Fibroblast of the aortic adventitia (primary cell): ENCODE measurements at places on chromosomes 13 and 19. TPM values are rescaled to one million over a fixed set of nuclear protein-coding genes. Genes with fewer than 3 reads are reported as not detected.

DNA sequence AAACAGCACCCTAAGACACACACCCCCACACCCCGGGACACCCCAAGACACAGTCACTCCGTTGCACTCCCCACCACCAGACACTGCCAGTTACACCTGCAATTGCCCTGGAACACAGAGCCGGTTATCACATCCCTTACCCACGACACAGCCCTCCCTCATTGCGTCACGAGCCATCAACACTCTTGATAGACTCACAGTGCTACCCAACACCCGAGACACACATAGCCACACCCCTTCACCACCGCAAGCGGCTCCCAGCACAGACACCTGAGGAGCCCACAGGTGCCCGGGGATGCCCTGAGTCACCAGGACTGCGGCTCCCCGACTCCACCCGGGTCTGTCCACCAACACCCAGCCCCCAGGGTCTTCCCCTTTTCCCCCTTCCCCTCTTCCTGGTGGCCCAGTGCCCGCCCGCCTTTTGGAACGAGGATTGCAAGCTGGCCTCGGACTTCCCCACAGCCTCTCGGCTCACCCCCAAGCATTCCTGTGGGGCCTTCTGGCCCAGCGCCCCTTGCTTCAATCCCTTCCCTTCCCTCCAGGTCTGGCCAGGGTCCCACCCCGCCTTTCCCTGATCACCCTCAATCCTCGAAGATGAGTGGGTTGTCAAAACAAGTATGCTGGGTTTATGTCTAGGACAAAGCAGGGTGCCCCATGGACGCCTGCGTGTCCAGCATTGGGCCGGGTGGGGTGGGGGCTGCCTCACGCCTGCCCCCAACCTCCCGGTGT is 1.7 kb upstream of the PTGER1 start:
- peak; percentile 89 for DNase-seq

DNA sequence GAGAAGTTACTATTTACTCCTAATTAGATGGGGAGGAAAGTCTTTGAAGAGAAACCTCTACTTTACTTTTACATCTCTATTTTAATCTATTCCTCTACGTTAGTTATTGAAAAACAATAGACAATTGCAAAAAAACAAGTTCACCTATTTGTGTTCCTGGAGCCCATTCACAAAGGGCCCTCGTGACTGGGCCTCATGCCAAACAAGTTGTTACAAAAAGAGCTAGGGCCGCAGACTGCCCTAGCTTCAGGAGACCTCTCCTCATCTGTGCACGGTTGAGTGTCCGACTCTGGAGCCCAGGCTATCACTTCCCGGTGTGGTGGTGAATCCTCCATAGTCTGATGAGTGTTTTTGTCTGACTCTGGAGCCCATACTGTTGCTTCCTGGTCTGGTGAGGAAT is 190.9 kb downstream of the ZNF486 start:
- DNase-seq = no peak

DNA sequence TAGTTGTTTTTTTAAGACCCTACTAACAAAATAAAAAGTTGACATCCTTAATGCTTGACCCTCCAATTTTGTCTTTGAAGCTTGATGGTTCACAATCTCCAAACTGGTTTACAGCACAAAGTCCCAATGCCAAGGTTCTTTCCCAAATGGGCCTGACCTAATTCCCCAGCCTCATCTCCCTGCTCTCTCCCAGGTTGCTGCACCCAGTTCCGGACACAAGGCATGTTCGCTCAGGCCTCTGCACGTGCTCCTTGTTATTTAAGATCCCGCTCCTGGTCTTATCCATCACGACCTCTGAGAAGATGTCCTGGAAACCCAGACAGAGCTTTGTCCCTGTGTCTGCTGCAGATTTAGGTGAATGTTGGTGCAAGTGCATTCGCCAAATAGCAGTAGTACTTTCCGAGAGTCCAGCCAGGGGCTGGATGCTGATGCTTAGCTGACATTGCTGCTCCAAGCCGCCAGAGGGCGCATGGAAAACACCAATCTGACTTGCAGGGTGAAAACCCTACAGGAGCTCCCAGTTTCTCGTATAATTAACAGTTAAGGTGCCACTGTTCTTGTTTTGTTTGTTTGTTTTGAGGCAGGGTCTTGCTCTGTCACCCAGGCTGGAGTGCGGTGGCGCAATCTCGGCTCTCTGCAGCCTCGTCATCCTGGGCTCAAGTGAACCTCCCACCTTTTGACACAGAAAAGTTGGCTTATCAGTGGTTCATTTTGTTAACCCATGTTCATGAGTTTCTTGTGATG is 18.5 kb downstream of the LYPD3 start:
- peak; percentile 78 for DNase-seq

GRCh38 chr13:31950111-31950815 is 81.3 kb upstream of the FRY start:
- no peak for DNase-seq

GRCh38 chr19:5155586-5156210 is 184.9 kb downstream of the PTPRS start:
- DNase-seq = no peak

DNA sequence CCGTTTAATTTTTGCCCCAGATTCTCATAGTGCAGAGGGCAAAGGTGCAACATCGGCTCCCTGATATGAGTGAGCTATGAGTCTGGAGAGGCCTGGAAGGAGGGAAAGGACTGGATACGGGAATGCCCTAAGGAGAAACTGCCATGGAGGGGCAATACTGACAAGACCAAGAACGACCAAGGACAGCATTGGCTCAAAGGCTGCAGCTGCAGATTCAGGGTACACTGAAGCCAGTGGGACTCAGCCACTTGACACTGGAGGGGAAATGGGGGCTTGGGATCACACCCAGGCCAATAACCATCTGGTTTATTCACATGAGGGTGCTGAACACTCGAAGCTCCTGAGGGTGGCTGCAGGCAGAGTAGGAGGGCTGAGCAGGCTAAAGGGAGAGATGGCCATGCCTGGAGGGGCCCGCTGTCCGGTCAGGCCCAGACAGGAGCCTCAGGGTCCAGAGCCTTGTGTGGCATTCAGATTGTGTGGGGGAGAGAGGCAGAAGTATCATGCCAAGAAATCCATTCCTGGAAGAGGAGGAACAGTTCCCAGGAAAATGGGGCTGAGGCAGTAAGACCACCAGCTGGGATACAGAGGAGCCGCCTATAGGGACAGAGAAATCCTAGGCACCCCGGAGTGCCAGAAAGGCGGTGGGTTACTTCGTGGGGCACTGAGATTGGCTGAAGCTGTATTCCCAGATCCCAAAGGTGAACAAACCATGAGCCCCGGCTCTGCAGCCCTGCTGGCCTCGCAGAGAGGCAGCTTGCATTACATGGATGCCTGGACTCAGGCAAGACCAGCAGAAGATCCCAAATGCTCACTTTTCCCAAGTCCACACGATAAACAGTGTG is 20.7 kb downstream of the COL4A1 start:
- no peak for DNase-seq

DNA sequence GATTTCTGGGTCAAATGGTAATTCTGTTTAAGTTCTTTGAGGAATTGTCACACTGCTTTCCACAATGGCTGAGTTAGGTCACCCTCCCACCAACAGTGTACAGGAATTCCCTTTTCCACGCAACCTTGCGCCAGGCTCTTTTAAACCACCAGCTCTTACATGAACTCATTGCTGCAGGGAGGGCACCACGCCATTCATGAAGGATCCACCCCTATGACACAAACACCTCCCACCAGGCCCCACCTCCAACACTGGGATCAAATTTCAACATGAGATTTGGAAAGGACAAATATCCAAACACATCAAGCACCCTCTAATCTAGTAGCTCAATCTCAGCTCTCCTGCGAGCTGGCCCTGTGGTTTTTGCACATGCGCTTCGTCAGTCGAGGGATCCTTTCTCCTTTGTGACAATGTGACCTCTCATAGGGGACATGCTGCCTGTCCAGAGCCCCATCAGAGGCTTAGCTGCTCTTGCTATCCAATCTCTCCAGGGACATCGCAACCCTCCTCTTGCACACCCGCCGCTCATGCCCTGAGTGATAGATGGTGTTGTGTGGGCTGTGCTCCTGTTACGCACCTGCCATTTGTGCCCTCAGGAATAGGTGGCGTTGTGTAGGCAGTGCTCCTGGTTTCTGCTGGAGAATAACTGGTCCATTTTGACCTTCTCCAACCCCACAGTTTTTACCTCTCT is 328.0 kb downstream of the UQCRFS1 start:
- peak; percentile 15 for DNase-seq

- no peak for DNase-seq
Observed at GRCh38 chr19:31264041-31264778, 85.0 kb downstream of the TSHZ3 start.

GRCh38 chr19:35223084-35223790 is 5.3 kb downstream of the FAM187B start:
- no peak for DNase-seq

DNA sequence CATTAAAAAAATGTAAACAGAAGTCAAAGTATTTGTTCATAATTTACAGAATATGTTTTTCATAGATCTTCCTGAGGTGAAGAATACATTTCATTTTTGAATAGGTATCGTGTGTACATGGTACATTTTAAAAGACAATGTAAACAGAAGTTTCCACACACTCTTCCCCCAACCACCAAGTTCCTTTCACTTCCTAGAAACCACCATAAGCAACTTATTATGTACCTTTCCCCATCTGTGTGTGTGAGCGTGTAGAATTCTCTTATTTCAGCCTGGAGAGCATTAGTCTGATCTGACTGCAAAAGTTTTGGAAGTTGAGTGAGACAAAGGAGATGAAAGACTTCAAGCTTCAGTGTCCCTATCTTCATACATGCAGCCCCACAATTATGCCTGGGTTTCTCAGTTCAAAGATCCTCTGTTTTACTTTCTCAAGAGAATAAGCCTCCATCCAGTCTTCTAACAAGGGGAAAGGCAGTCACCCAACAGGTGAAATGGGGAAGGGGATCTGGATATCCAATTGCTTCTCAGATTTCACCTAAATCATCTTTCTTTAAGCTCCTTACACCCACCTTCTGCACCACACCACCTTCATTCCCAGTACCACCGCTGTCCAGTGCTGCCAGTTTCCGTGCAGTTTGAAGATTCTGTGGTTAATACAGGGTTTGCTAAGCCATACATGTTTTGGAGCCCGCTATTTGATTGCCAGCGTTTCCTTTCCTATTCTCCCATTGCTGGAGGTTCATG is 2.1 kb downstream of the TEX30 start:
- no peak for DNase-seq

DNA sequence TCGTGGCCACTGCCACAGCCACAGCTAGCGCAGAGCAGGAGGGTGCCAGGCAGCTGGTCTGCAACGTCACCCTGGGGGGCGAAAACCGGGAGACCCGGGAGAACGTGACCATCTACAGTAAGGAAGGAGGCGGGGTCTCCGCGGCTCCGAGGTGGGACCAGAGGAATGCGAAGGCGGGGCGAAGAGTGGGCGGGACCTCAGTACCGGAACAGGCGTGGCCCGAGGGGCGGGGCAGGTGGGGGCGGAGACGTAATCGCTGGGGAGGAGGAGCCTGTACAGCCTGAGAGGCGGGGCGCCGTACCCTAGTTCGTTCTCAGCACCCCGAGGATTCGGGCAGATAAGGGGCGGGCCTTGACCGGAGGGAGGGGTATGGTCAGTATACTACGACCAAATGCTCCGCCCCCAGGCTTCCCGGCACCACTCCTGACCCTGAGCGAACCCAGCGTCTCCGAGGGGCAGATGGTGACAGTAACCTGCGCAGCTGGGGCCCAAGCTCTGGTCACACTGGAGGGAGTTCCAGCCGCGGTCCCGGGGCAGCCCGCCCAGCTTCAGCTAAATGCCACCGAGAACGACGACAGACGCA is 2.5 kb downstream of the ICAM5 start:
- DNase-seq = peak; percentile 25

DNA sequence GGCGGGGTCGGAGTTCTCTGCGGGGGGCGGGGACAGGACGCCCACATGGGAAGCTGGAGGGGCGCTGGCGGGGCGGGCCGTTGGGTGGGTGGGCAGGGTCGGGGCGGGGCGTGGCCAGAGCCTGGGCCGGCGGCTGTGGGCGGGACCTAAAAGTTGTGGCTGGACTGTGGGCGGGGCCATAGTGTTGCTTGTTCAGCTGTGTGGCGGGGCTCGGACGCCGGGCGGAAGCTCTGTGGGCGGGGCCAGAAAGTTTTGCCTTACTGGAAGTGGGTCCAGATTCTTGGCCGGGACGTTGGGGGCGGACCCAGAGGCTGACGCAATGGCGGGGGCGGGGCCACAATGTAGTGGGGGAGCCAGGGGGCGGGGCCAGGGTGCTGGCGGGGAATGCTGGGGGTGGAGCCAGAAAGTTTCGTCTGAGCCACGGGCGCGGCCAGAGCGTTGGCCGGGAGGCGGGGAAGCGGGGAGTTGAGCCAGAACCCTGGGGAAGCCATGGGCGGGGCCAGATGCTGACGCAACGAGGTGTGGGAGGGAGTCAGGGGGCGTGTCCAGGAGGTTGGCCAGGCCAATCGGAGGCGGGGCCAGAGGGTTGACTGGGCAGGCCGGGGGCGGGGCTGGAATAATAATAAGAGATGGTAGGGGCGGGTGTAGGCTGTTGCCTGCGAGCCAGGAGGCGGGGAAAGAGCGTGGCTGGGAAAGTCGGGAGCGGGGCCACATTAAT is 527 bp downstream of the CCDC9 start:
- peak; percentile 99 for DNase-seq

- DNase-seq = no peak
Observed at GRCh38 chr13:58056426-58056825, 424.9 kb downstream of the PCDH17 start.

- peak; percentile 47 for DNase-seq
Observed at GRCh38 chr19:15195371-15196334, 5.1 kb downstream of the NOTCH3 start.

- DNase-seq = peak; percentile 5
Observed at GRCh38 chr13:35599384-35599783, 122.9 kb upstream of the MAB21L1 start.

- DNase-seq = peak; percentile 23
Observed at GRCh38 chr13:104024416-104025170, 958.4 kb upstream of the SLC10A2 start.

DNA sequence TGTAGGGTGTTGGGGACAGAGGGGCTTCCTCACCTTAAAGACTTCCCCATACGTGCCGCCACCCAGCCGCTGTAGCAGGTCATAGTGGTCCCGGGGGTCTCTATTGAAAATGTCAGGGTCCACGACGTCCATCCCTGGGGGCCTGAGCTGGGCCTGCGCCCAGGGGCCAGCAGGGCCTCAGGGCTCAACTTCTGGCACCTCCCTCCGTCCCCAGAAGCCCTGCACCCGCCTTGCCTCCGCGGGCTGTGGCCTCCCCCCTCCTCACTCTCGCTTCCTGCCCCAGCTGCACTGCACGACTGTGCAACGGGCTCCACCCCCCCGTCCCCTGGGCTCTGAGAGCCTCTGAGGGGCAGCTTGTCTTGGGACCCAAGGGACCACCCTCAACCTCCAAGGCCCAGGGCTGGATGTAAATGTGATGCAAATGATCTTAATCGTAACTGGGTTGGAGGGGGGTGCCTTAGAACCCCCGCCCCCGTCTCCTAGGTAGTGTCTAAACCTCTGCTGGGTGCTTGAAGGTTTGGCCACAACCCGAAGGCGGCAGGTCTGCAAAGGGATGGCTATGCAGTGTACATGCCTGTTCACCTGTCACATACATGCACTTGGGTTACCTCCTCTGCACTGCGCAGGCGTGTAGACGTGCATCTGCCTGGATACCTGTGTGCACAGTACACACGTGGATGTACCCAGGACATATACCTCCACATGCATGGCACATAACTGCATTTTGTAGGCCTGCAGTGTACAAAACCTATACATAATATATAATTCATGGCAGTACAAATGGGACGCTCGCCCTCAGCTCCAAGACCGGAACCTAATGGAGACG is at the start of gene MAP4K1:
MAP4K1 (minus strand) TSS at position 190 of the 826 bp plus-strand sequence; CDS start at position 132, 58 bp downstream.
- no peak for DNase-seq

The HSPBP1 gene
- 29.1 and 48.3 TPM in 2 replicates for total RNA-seq

The PCP2 gene
- total RNA-seq = not detected in 2 replicates

The HRC gene
- not detected in 2 replicates for total RNA-seq

The NCR1 gene
- not detected in 2 replicates for total RNA-seq

The IGSF23 gene
- total RNA-seq = not detected in 2 replicates
